ENCODE measurements at places on chromosomes 13 and 19.
A peak's percentile ranks its signal among the peaks of the same experiment; 100 is the strongest.

- DNase-seq = no peak
Measured at GRCh38 chr13:99656844-99657381, 155.6 kb downstream of the TM9SF2 start.

DNA sequence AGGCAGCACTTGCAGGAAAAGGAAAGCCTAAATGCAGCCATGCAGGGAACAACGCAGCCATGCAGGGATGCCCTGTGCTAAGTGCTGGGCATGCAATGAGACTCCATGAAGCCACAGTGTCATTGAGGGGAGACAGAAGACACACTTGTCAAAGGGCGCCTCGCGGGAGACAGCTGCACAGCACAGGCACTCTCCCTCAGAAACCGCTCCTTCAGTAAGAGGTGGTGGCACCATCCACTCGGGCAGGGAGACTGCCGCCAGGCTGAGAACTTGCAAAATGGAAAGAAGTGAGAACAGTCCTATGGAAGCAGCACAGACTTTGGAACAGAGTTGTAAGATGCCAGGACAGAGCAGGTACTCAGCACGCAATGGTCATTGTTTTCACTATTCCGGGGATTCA, 51.1 kb downstream of the GGACT start:
- DNase-seq = no peak

DNA sequence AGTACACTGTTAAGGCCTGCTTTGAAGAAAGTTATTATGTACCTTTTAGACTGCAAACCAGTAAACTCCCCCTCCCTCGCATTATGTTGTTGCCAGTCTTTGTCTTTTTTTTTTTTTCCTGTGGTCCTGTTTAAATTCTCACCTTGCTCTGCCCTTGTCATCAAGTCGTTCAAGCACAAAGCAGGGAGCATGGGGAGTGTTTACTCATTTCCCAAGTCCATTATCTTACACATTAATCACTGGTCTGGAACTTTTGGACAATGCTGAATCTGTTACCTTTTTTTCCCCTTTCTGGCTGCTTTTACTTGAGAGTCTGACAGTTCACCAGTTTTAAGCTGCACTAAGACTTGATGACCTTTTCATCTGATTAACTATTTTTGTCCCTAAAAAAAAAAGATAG, 108.2 kb downstream of the DACH1 start:
- DNase-seq = no peak

DNA sequence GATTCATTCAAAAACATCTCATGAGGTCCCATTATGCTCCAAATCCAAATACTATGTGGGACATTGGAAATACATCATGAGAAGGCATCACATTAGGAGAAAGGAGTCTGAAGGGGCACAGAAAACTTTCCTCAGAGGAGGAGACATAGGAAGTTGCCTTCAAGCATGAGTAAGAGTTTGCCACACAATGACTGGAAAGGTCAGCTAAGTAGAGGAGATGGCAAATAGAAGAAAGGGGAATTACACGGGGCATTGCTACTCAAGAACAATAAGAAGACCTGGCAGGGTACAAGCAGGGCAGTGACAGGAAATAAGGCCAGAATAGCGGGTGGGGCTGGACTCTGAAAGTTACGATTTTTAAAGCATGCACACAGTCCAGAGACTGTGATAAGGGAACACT, 231.6 kb downstream of the SPRY2 start:
- DNase-seq = no peak

DNA sequence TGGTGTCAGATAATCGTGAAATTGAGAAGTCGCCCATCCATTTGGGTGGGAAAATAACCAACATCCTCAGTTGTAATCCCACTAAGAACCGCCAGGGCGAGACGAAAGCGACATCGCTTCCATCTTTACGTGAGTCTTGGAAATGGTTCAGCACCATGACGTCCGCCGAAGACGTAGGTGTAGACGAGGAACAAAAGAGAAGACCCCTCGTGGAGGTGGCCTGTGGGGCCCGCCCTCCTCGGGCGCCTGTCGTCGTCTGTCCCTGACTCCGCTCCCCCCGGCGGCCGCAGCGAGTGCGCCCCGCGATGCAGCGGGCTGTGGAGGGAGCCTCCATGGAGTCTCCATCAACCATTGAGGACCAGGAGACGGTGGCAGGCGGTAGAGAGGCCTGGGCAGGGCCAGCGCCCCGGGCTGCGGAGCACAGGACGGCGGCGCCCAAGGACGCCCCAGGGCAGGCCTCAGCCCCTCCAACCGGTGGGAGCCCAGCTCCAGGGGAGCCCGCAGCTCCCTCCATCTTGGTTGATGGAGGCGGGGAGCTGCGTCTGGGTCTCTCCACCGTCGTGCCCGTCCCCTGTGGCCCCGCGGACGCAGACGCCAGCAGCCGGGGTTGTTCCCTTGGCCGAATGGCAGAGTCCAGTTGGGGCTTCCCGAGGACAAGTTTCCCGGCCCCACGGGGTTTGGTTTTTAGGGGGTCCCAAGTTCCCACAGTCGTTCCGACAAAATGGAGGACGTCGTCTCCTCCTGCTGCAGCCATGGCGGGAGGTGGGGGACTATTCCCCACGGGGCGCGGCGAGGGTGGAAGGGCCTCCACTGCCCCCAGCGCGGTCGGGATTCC, 990 bp upstream of the ZMYM2 start:
- peak; percentile 71 for DNase-seq

GRCh38 chr13:110634558-110634957, 19.2 kb downstream of the NAXD start:
- DNase-seq = no peak

DNA sequence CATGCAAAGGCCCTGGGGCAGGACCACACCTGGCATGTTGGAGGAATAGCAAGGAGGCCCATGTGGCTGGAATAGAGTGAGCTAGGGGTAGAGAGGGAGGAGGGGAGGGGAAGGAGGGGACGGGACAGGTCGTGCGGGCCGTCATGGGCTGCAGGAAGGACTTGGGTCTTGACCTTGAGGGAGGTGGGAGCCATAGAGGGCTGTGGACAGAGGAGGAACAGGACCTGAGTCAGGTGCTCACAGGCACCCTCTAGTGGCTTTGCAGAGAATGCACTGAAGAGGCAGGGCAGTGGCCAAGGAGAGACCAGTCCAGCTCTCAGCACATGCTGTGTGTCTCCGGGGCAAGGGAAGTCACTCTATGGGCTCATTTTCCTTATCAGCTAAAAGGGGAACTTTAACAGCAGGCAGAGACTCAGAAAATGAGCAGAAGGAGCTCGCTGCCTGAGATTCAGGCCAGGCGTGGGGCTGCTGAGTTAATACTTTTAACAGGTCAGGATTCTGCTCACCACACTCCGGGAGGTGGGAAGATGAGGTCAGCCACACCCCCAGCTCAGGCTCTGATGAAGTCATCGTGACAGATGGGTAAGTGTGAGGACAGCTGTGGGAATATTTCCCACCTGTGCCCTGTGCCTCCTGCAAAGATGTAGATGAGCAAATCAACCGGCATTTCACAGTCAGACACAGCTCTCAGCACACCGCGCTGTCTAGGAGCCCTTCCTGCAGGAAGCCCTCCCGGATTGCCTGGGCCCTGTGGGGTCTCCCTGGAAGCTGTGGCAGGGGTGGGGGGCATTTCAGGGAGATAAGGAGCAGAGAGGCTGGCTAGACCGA, 6.0 kb upstream of the TNFAIP8L1 start:
- DNase-seq = no peak

- no peak for DNase-seq
Measured at GRCh38 chr13:46317120-46317519, 69.9 kb downstream of the RUBCNL start.

GRCh38 chr13:34654647-34655046, 287.4 kb upstream of the NBEA start:
- DNase-seq = no peak

GRCh38 chr19:35937345-35938281, 1.4 kb downstream of the LRFN3 start:
- DNase-seq = no peak
